GM12865 (cell line): ENCODE measurements at places on chromosomes 3 and 15.

DNA sequence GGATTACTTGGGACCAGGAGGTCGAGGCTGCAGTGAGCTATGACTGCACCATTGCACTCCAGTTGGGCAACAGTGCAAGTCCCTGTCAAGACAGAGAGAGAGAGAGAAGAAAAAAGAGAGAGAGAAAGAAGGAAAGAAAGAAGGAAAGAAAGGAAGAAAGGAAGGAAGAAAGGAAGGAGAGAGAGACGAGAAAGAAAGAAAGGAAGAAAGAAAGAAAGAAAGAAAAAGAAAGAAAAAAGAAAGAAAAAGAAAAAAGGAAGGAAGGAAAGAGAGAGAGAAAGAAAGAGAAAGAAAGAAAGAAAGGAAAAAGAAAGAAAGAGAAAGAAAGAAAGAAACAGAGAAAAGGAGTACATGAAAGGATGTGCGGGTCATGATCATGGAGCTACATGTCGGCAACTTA is 80.2 kb downstream of the ATP13A4 start:
- DNase-seq, result no peak

- no peak for DNase-seq
Measured at GRCh38 chr3:13111173-13111872, 38.1 kb upstream of the IQSEC1 start.

DNA sequence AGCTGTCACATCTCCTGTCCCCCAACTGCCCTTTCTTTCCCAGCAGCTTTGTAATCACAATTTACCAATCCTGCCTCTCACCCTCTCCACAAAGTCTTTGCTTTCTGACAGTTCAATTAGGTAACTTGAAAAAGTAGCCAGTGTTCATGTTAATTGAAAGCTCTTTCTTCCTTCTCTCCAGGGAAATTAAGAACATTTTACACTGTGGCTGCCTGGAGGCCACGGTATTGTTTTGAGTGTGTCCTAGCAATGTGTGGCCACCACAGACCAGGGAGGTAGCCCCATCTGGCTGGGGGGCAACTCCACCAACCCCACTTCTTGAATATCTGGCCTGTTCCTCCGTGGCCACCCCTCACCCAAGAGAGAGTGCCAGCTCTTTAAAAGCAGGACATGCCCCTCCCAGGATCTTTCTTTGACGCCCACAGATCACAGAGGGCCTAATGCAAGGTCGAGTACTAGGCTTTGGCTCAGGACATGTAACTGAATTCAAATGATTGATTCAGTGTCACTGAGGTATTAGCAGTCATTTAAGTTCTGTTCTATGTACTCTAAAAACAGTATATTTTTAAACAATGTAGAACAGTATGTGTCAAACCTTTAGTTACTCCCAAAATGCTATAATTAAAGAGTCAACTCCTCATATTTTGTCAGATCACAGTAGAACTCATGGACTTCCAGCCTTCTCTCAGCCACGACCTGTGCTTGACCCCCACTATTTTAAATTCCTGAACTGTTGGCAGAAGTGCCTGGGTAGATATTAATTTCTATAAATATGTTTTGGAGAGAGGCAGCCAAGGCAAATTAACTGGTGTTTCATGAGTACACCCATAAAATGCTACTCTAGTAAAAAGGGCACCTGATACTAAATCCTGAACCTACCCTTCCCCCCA is 164.5 kb downstream of the TNIK start:
- DNase-seq, result no peak

DNA sequence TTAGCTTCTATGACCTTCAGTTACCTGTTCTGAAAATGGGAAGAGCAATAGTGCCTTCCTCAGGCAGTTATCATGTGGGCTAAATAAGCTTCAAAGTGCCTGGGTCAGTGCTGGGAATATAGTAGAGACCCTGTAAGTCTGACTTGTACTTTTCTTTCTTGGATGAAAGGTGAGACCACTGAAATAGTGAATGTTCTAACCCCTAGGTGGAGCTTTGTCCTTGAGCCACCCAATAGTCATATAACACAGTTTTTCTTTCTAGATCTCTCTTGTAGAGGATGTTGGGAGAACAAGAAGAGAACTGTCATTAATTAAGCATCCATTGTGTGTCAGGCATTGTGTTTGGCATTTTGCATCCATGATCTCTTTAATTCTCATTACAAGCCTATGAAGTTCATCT is 13.0 kb upstream of the BFSP2 start:
- no peak for DNase-seq

DNA sequence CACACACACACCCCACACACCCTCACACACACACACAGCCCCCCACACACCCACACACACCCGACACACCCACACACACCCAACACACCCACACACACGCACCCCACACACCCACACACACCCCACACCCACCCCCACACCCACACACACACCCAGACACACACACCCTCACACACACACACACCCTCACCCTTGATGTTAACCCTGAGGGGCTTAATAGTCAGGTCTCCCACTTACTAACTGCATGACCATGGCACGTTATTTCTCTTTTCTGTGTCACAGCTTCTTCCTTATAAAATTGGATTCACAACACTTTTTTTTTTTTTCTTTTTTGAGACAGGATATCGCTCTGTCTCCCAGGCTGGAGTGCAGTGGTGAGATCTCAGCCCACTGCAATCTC is 2.8 kb downstream of the GRM2 start:
- no peak for DNase-seq

DNA sequence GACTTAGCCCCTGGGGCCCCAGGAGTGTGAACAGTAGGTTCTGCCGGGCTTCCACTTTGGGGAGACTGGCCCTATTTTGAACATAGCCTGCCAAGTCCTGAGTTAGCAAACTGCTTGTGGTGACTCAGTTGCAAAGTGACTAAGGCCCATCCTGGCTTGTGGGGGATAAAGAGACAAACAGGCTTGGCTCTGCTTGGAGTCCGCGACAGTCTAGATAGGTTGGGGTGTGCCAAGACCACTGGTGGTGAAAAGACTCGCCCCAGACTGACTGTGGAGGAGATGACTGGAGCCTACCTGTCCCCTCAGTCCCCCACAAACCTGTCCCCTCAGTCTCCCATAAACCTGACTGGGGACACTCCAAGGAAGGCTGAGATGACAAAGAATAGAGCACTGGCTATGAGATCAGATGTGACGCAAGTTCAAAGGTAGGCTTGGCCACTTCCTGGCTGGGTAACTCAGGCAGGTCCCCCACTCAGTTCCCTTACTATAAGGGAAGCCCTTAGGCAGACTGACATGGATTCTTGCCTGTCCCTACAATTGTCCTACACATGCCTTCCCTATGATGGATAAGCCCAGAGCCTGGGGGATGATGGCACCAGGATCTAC is 4.3 kb downstream of the DNASE1L3 start:
- DNase-seq, result no peak

DNA sequence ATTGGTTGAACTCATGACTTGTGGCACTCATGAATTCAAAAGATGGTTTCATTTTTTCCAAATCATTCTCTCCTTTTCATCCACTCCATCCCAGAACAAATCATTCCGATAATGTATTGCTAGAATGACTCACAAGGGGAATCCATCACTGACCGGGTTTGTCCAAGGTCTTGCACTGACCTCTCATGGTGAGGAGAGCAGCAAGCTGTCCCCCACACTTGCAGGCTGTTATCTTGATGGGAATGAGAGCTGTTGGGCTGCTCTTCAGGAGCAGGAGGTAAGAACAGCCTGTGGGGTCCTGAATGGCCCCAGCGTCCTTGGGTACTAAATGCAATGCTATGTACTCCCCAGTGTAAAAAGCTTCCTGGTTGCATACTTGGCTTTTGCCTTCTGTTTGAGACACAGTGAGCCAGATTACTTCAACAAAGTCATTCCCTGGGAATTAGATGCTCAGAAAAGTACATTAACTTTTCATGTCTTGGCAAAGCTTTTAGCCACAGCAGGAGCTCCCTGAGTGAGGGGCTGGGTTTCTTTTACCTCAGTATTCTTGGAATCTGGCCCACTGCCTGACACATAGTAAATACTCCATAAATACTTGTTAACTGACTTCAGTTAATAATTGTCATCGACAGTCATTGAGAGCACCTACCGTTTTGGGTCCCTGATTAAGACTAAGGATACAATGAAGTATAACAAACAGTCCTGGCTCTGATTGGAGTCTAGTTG is 24.1 kb downstream of the CCNL1 start:
- DNase-seq, result no peak

DNA sequence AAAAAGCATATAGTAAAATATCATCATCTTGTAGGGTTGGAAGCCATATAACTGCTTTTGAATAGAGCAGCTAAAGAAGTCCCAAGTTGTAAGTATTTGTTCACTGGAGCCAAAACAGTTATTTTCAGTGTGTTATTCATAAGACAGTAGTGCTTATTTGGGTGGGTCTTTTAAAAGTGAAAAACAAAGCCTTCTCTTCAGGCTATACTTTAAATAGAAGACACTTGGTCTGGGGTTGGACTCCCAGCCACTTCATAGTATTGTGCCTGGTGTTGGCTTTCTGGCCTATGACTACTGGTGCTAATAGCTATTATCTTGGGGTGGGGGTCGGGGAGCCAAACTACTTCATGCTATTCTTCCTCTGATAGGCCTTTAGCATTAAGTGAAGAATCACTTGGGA is 135.2 kb downstream of the SLC25A26 start:
- DNase-seq, result no peak

DNA sequence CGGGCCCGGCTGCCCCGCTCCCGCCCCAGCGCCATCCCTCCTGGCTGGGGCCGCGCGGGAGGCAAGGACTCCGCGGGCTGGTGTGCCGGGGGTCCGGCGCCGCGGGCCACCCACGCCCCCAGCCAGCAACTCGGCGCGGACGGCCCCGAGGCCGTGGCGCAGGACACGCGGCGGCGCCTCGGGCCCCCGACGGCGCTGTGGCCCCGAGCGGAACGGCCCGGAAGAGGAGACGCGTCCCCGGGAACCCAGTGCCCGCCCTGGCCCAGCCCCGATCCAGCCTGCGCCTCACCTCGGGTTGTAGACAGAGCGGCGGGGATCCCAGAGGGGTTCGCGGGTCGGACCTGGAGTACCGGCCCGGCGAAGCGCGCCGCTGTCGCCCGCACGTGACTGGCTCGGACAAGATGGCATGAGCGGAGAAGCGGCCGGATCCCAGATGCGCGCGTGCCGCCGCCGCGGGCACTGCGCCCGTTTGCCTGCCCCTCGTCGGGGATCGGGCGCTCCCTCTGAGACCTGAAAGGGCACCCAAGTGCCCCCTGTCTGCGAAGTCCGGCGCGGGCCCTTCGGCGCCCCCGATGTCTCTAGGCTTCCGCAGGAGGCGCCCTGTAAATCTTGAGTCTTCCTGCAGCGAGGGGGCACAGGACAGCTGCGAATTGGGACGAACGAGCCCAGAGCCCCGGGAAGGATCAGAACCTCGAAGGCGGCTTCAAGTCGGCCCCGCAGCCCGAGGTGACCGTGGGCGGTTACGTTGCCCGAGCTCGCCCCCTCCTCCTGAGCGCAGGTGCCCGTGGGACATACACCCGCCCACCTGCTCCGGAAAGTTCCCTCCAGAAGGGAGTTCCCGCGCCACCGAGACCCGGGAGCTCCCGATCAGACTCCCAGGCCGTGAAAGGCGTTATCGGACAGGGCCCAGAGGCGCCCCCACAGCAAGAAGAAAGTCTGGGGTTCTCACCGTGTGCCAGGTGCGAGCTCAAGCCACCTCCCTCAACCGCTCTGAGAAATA is 598 bp upstream of the SFMBT1 start:
- peak; percentile 84 for DNase-seq

DNA sequence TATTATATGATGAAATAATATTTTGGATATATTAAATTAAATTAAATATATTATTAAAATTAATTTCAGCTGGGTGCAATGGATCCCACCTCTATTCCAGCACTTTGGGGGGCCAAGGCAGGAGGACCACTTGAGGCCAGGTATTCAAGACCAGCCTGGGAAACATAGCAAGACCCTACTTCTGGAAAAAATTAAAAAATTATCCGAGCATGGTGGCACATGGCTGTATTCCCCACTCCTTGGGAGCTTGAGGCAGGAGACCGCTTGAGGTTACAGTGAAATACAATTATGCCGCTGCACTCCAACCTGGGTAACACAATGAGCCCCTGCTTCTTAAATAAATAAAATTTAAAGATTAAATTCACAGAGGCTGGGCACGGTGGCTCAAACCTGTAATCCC is 61.4 kb downstream of the SH3BP5 start:
- no peak for DNase-seq

DNA sequence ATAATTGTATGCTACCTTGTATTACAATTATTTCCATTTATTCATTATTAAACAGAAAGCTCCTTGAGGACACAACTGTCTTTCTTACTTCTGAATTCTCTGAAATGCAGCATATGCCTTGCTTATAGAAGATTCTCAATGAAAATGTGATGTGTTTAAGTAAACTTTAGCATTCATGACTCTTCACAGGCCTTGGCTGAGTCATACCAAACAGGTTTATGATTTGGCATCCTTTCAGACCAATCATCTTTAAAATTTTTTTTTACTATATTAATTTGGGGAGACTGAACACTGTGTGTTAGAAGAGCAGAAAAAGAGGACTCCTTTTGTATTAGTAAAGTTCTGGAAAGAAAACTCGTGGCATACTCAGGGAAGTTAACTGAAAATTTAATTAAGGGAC is 6.4 kb upstream of the GALK2 start:
- no peak for DNase-seq

DNA sequence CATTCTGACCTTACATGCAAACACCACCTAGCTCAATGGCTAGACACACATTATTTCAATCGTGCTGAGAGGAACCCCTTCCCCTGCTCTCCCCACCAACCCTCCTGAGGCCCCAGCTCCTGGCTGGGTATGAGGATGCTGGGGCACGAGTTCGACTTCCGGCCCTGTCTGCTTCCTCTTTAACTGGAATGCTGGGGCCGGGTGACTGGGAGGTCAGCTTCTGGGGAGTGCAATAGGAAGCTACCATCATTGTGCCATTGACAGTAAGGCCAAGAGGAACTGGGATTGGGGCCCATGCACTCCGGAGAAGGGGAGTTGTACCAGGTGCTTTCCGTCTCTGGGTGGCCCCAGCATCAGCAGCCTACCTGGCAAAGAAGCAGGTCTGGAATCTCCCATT is 15.6 kb upstream of the TLE3 start:
- DNase-seq, result peak; percentile 54

DNA sequence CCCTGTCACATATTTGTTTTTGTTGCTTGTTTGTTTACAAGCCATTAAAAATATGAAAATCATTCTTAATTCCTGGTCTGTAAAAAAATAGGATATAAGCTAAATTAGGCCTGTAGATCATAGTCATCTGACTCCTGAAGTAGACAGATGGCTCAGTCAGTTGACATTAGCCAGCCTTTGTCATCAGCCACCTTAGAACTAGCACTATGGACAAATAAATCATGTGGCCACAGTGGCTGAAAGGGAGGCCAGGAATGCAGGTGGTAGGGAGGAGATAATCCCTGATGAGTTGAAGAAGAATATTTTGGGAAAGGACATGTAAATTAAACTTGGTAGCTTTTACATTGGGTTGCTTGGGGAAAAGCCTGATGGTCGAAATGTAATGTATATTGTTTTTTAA is 1544.9 kb downstream of the SI start:
- no peak for DNase-seq
